Omental fat pad (tissue), 4 donors: ENCODE measurements at places on chromosomes 7 and 10.

DNA sequence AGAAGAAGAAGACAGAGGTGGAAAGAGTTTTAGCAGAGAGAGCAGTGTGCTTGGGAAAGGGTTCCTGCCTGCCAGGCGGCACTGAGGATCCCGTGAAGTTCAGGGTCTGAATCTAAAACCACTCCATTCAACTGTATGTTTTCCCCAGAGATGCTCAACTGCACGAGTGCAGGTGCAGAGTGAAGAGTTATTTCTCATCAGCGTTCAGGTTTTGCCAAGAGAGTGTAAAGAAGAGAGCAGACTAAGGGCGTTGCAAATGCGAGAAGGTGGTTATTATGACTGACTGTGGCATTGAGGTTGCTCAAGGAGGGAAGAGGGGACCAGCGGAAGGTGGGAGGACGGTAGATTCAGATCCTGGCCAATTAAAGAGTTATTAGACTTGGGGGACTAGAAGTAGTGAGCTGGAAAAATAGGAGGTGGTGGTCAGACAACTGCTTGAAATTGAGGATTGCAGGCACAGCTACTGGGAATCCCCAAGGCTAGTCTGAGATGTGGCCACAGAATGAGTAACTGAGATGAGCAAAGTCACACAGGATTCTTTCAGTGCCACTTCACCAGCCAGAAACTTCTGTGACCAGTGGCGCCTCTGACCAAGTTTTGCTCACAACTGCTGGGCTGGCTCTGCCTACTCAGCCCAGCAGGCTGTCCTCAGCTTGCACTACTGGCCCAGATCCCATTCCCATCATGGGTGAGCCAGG is 29.1 kb downstream of the STRA8 start:
- DNase-seq: no peak

- peak; percentile 43 for DNase-seq
Observed at GRCh38 chr10:77350711-77351119, 286.9 kb downstream of the KCNMA1 start.

GRCh38 chr10:79103129-79103528 is 34.4 kb downstream of the ZMIZ1 start:
- DNase-seq: no peak

DNA sequence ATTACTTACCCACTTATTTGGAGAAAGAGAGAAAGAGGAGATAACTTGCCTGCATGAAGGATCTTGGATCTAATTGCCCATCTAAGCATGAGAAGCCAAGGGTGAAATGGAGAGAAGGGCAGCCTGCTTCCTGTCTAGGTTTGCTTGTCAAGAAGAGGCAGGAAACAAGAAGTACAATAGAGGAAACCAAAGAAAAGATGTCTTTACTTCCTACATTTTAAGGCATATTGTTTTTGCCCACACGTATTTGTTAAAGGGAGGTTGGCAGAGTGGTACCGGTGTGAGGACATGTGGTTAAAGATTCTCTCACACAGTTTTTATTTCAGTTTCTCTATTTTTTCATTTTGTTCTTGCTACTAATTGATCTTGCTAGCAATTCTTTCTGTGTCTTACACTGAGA is 6.0 kb upstream of the TAS2R38 start:
- no peak for DNase-seq

- DNase-seq: no peak
Observed at GRCh38 chr10:74898201-74898976, 72.0 kb downstream of the KAT6B start.

DNA sequence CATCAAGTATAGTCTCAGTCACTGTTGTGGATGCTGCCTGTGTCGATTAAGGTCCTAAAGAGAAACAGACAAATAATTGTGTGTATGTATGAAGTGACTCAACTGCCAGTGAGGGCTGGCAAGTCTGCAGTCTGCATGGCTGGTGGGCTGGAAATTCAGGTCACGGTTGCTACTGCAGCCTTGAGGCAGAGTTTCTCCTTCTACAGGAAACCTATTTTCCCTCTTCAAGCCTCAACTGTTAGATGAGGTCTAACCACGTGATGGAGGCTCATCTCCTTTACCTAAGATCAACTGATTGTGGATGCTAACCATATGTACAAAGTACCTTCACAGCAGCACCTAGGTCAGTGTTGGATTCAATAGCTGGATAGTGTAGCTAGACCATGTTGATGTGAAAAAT is 29.9 kb downstream of the MBL2 start:
- DNase-seq: no peak

- no peak for DNase-seq
Observed at GRCh38 chr7:132782777-132783640, 206.7 kb upstream of the PLXNA4 start.

DNA sequence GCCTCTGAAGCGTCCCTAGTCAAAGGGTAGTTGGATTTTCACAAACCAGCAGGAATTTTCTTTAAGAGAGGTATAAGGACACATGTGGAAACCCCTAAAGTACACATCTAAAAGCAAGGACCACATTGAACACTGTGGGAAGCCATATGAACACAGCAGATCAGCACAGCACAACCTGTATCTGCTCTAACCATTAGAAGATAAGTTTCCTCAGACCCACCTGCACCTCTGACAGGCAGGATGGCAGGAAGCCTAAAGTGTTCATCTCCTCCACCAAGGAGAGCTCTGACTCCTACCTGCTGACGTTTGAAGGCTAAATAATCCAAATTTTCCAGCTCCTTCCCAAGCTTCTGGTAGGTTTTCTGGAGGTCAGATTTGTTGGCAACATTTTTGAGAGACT is 174.4 kb downstream of the CTNNA3 start:
- no peak for DNase-seq

DNA sequence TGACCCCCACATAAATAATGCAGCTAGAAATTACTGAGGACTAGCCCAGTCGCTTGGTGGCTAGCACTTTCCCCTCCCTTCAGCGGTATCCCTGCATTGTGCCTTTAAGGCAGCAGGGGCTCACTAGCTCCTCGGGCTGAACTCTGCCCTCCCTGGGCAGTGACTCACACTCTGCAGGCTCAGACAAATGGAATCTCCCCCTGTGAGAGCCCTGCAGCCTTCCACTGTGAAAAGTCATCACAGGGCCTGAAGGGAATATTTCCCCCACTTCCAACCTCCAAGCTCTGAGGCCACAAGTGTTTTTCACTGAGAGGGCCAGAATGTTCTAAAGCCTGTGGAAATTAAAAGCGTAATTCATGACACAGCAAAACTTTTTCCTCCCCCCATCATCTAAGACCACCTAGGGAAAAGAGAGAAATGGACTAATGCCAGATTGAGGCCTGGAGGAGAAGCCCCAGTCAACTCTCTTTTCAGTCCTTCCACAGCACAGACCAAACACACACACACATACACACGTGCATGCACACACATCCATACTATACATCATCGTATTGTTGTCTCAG is 93.6 kb upstream of the COL1A2 start:
- peak; percentile 48 for DNase-seq

GRCh38 chr10:56472978-56473377 is 111.9 kb upstream of the ZWINT start:
- DNase-seq: no peak

DNA sequence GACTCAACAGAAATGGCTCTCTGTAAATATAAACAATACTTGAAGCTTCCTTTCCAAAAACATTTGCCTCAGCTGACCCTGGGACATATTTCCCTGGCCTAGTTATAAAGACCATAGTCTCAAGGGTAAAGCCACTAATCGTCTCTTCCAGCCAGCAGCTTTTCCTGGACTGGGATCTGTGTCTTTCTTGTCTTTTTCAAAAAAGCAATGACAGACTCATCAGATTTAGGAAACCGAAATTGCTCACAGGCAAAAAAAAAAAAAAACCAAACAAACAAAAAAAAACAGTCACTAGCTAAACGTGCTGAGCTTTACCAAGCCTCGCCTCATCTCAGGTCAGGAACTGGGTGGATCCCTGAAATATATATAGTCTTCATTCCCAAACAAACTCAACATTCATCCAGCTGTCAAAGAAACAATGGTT is 23.5 kb downstream of the STN1 start:
- no peak for DNase-seq

DNA sequence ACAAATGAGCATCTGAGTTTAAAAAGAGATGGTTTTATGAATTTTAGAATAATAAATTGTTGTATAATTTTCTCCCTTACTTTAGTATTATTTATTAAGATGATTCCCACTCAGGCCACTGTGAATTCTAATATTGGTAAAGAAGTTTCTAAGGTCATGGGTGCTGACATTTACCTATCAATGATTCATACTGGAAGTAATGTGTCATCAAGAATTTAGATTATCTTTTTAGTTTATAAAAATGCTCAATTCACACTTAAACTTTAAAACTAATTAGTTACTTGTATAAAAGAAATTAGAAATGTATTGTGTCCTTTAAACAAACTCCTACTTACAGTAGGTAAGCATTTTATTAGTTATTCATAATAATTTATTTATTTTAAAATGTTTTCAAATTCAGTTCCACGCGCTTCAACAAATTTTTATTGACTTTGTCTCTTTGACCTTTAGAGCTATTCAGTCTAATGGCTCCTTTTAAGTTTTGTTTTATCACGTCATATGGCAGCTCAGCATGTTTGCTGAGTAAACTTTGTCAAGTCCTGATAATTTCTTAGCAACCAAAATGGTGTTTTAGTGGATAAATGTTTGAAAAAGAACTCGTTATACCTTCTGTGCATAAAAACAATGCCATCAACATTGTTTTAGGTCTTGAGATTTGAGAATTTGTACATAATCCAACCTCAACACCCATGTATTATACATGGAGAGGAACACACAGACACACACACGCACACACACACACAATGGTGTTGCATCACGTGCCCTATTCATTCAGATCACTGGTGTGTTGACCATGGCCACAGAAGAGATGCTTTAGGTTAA is 15.1 kb upstream of the MRC1 start:
- DNase-seq: no peak

DNA sequence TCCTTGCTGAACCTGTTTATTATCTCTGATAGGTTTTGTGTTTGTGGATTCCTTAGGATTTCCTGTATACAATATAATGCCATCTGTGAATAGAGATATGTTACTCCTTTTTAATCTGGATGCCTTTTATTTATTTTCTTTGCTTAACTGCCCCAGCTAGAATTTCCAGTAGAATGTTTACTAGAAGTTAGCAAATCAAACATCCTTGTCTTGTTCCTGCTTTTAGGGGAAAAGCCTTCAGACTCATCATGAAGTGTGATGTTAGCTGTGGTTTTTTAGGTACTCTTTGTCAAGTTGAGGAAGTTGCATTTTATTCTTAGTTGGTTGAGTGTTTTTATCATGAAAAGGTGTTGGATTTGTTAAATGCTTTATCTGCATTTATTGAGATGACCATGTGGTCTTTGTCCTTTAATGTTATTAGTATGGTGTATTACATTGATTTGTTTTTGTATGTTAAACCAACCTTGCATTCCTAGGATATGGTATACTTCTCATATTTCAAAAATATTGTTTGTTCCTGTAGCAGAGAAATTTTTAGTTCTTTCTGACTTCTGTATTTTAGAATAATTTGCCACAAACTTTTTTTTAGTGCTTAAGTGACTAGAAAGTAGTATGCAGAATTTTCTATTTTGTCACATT is 24.3 kb downstream of the PPP2R2D start:
- DNase-seq: no peak

- DNase-seq: no peak
Observed at GRCh38 chr7:80781561-80781979, 137.3 kb downstream of the SEMA3C start.

- peak; percentile 3 for DNase-seq
Observed at GRCh38 chr10:132613566-132614348, 76.2 kb downstream of the INPP5A start.

DNA sequence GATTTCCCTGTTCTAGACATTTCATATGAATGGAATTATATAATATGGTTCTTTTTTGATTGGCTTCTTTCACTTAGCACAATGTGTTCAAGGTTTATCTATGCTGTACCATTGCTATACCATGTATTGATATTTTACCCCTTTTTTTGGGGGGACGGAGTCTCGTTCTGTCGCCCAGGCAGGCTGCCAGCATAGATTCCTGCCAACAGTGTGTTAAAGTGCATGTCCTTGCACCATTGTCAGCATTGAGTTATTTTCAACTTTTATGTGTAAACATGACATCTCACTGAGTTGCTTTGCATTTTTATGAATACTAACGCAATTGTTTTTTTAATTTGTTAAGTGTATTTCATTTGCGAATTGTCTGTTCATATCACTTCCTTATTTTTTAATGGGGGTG is 4.9 kb downstream of the ABCC2 start:
- no peak for DNase-seq

GRCh38 chr10:62732841-62733653 is 71.5 kb upstream of the ADO start:
- DNase-seq: no peak

DNA sequence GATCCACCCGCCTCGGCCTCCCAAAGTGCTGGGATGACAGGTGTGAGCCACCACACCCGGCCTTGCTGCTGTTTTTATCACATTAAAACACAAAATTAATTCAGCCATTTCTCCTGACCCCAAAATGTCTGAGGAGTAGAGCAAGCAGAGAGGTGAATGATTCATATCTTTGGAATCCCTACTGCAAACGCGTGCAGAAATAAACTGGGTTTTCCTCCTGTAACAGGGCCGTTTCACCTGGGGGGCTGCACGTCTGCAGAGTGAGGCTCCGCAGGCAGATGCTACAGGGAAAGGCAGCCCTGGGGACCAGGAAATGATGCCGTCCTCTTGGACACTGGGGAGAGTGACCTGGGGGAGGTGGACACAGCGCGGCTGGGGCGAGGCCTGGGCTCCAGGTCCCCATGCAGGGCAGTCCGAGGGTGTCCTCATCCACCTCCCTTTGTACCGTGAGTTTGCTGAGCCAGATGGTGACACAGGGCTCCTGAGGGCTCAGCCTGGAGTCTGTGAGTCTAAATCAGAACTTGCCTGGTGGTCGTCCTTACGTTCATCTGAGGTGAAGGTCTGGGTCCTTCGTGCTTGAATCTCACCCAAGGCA is 41.9 kb downstream of the PDGFA start:
- DNase-seq: peak; percentile 12

GRCh38 chr7:76394957-76395356 is 14.5 kb downstream of the SSC4D start:
- no peak for DNase-seq

DNA sequence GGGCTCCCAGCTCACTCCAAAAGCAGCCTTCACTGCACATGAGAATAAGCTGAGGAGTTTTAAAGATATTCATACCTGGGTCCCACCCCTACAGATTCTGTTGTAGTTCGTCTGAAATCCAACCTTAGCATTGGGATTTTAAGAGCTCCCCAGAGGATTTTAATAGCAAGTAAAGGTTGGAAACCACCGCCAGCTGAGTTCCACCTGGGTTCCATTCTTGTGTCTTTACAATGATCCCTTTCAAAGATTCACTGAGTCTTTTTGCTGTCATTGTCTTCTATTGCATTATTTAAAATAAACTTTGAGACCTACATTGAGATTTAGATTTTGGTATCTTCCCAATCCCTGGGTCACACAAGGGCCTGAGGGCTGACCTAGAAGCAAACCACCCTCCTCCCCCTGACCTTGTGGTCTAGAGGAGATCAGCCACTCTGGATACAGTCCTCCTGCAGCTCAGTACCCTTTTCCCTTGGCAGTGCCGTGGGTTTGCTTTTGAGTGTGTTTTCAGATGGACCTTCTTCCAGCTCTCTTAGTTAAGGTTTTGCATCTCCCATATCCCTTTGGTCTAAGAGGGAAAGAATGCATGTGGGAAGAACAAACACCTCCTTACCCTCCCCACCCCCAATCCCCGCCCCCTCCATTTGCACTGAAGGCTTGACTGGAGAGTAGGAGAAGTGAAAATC is 22.6 kb upstream of the SIRT1 start:
- no peak for DNase-seq
